ENCODE measurements at places on chromosomes 2 and 18. TPM values are rescaled to one million over a fixed set of nuclear protein-coding genes. Genes with fewer than 3 reads are reported as not detected.

LRPPRC gene
- total RNA-seq: 198 TPM

RGPD3 gene
- 0.18 TPM for total RNA-seq

GKN2 gene
- total RNA-seq: not detected

ITGAV gene
- 64.0 TPM for total RNA-seq

PSTPIP2 gene
- 18.8 TPM for total RNA-seq

SLC4A5 gene
- 0.57 TPM for total RNA-seq

YES1 gene
- total RNA-seq: 19.8 TPM

TMEM37 gene
- 0.96 TPM for total RNA-seq

DNAJC5G gene
- not detected for total RNA-seq

ALPI gene
- not detected for total RNA-seq

GRCh38 chr2:147171941-147172340 is 672.9 kb upstream of the ACVR2A start:
- H3K4me3 ChIP-seq: no peak overlapping the region
- no peak overlapping the region for H3K27ac ChIP-seq
- no peaks in the 10 kb centered on the region for H3K4me1 ChIP-seq

DNA sequence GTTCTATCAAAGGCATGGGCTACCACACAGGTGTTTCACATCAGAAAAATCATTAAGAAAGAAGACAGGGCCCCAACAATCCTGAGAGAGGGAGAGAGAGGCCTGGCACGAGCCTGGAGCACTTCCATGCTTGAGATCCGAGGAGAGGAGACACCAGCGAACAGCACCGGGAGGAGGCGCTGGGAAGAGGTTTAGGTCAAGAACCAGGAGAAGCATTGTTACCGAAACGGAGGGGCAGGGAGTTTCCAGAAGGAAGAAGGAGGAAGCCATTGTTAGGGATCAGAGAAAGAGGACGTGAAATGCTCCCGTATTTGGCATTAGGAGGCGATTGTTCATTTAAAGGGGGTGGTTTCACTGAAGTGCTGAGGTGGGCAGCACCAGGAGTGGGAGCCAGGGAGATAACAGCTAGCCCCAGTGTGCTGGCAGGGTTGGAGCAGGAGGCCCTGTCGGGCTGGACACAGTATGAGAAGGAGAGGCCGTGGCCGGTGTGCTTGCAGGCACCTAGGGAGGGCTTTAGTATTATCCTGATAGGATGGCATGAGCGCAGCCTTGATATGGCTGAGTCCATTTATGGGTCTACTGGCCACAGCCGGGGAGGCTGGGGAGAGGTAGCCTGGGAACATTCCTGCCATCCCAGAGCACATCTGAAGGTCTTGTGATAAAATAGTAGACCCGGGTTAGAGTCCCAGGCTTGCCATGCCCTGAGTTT is 244.9 kb downstream of the KLHL29 start:
- no peak overlapping the region for H3K27ac ChIP-seq
- H3K27me3 ChIP-seq: no peaks in the 10 kb centered on the region
- no peak for DNase-seq

DNA sequence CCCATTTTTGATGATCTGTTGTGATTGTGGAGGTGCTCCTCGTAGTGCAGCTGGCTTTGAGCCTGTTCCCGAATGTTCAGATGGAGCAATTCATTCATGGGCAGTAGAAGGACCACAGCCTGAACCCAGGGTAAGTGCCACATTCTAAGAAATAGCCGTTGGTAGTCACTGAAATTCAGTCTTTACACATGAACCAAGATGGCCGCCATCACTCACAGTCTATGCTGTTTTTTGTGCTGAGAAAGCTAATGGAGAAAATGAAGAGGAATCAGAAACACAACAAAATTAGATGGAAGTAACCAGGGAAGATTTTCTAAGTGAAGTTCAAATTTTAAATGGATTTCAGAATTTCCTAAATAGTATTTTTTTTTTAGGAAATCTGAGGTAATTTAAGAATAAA is 25.5 kb downstream of the DSG1 start:
- H3K4me3 ChIP-seq: no peak overlapping the region
- no peaks in the 10 kb centered on the region for H3K27me3 ChIP-seq
- no peaks in the 10 kb centered on the region for H3K36me3 ChIP-seq
- H3K27ac ChIP-seq: no peak overlapping the region

DNA sequence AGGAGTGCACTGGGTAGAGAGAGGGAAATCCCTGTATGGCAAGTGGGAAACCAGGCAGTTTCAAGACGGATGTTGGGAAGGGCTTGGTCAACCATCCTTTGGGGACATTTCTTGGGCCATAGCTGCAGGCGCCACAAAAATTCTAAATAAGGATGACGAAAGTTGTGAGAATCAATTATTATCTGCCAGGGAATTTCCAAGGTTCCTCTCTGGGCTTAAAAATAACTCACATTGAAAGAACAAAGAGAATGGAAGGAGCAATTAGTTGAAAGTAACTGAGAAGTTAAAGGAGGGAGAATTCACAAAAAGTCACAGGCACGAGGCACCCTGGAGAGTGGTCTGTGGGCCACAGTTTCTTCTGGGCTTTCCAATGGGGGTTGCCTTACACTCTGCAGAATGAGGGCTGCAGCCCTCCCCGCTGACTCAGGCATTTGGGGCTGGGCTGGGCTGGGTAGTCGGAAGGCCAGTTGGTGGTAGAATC is 195.7 kb downstream of the SMAD7 start:
- H3K36me3 ChIP-seq: peaks cover 15% of the 10 kb centered on the region
- no peak overlapping the region for H3K27ac ChIP-seq
- peaks cover 15% of the 10 kb centered on the region for H3K4me1 ChIP-seq
- DNase-seq: no peak

DNA sequence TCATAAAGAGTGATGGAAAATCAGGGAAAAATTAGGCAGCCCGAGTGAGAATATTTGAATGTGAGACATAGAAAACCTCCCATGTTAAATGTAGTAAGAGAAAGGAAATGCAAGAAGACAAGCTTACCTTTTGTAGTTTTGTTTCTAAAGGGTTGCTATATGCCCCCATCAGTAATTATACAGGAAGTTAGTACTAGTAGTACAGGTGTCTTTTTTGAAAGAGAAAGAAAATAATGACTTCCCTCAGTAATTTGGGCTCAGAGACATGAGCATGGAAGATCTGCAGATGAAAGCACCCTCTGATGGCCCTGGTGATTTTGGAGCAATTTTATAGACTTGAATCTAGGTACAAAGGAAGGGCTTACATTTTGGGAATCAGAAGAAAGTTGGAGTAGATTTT is 80.8 kb downstream of the RHBDD1 start:
- no peaks in the 10 kb centered on the region for H3K4me1 ChIP-seq
- DNase-seq: no peak
- H3K4me3 ChIP-seq: no peak overlapping the region
- H3K27me3 ChIP-seq: no peaks in the 10 kb centered on the region

GRCh38 chr2:101679037-101679726 is 18.3 kb upstream of the MAP4K4 start:
- H3K27ac ChIP-seq: no peak overlapping the region
- H3K4me3 ChIP-seq: no peak overlapping the region
- no peaks in the 10 kb centered on the region for H3K27me3 ChIP-seq
- no peaks in the 10 kb centered on the region for H3K4me1 ChIP-seq

DNA sequence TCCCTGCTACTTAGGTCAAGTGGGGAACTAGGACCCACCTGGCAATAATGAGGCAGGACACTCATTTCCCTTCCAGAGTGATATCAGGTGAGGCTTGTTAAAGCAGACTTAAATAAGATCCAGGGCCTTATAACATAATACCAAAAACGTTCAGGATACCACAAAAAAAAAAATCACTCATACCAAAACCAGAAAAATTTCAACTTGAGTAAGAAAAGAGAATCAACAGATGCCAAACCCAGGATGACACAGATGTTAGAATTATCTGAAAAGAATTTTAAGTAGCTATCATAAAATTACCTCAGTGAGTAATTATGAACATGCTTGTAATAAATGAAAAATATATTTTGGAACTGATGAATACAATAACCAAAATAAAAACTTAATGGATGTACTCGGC is 255.6 kb upstream of the OSR1 start:
- no peaks in the 10 kb centered on the region for H3K36me3 ChIP-seq
- no peak overlapping the region for H3K27ac ChIP-seq
- H3K4me1 ChIP-seq: no peaks in the 10 kb centered on the region
- no peaks in the 10 kb centered on the region for H3K27me3 ChIP-seq
- no peak overlapping the region for H3K4me3 ChIP-seq

DNA sequence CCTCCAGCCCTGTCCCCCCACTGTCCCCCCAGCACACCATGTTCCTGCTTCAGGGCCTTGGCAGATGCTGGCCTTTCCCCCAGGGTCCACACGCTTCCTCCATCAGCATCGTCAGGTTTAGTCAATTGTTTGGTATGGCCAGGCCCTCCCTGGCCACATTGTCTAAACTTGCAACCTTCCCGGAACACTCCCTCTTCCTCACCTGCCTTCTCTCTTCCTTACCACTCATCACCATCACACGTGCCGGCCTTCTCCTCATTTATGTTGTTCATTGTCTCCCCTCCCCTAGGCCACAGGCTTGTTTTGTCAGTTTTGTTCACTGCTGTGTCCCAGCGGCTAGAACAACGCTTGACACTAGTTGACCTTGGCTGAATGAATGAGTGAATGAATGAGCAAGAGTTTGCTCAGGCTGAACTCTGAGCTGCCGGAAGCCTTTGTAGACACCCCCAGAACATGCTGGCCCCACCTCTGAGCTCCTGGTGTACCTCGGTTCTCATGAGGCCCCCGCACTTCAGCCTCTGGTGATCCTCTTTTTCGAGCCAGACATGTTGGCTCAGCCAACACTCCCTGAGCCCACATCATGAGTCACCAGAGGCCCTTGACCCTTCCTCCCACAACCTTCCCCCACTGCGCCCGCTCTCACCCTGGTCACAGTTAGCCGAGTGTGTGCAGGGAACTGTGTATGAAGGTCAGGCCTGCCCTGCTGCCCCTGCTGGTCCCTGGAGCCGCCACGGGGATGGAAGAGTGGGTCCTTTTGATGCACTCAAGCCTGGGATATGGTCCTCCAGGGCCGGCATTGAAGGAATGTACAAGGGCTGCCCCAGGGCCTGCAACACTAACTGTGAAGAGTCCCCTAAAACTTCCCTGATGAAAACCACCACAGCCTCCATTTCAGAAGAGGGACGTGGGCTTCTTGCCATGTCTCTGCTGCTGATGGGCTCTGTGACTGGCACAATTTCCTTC is 57.5 kb downstream of the HS1BP3 start:
- no peak overlapping the region for H3K27ac ChIP-seq
- H3K36me3 ChIP-seq: no peaks in the 10 kb centered on the region
- peaks cover 21% of the 10 kb centered on the region for H3K4me1 ChIP-seq
- no peaks in the 10 kb centered on the region for H3K27me3 ChIP-seq
- DNase-seq: peak; percentile 56
- no peak overlapping the region for H3K4me3 ChIP-seq

DNA sequence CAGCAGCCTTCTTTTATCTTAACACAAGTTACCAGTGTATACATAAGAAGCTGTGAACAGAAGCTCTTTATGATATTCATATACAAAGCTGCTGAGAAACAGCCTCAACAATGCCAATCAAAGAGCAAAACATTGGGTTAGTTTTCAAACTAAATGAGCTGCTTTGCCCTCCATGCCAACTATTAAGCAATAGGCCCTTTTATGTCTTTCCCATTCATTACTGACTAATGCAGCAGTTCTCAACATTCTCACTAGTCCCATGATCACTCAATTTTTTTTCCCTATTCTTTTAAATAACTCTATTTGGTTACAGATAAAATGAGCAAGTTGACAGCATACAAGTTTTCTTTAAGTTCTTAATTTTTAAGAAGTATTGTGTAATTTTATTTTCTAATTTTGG is 57.9 kb upstream of the FRZB start:
- no peaks in the 10 kb centered on the region for H3K27me3 ChIP-seq
- H3K27ac ChIP-seq: peak overlapping the region; percentile 70
- H3K4me3 ChIP-seq: no peak overlapping the region
- peaks cover 50% of the 10 kb centered on the region for H3K36me3 ChIP-seq
- peaks cover 32% of the 10 kb centered on the region for H3K4me1 ChIP-seq

DNA sequence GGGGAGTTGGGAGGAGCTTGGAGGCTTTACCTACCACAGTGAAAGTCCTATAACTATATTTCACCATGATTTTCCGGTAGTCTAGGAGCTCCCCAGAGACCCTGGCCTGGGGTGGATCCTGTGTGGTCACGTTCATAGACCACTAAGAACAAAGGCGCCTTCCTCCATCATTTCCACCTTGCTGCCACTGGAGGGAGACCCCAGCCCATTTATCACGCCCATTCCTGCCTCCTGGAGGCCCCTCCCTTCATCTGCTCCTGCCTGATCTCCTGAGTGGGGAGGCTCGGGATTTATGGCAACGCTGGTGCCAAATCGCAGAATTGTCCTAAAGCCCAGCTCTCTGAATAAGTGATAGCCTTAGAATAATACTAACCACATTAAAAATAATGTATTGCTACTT is 507.6 kb upstream of the SPHKAP start:
- H3K27me3 ChIP-seq: no peaks in the 10 kb centered on the region
- no peak overlapping the region for H3K27ac ChIP-seq

- H3K27me3 ChIP-seq: no peaks in the 10 kb centered on the region
- H3K36me3 ChIP-seq: no peaks in the 10 kb centered on the region
- no peak overlapping the region for H3K27ac ChIP-seq
- H3K4me1 ChIP-seq: no peaks in the 10 kb centered on the region
- DNase-seq: no peak
Measured at GRCh38 chr2:159101755-159102489, 133.5 kb downstream of the TANC1 start.

DNA sequence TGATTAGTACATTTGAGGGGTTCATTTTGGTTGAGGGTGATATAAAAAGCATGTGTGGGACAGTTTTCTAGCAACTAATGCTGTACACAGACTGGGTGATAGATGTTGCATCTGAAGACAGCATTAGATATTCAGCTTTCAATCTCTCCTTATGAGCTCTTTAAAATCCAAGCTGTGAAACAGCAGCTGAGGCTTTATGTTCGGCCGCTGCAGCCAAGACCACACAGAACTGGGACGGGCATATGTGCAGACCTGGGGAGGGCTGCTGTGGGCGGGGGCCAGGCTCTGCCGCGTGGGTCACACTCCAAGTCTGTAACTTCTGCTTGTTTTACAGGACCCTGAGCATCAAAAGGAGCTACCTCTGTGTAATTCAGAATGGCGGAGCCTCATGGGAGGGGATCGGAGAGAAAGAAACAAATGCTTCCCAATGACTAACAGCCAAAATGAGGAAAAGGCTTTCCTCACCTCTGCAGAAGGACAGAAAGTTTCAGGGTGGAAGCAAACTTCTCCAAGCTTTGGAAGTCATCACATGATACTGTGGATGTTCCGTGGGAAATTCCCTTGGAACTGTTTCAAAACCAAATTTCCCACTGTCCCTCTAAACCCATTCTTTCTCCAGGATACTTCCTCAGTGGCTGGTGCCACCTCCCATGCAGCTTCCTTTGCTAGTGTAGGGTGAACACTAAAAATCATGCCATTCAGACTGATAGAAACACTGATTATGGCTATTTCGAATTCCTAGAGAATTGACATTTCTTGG is 711.9 kb upstream of the ID2 start:
- H3K27me3 ChIP-seq: no peaks in the 10 kb centered on the region
- DNase-seq: no peak
- no peak overlapping the region for H3K4me3 ChIP-seq

DNA sequence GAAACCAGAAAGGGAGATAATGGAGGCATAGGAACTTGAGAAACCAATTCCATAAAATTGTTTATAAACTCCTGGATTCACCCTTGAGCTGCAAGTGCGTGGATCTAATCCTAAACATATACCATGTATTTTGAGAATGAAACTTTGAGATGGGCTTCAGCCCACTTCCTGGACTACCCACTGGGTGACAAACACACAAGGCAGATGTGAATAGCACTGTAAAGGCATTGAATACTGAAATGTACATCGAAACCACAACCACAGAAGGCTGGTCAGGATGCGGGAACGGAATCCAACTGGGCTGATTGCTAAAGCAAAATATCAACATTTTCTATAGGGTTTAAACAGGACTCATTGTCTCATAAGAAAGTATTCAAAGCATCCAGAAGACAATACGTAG is 228.5 kb upstream of the ZEB2 start:
- H3K27me3 ChIP-seq: no peaks in the 10 kb centered on the region
- no peaks in the 10 kb centered on the region for H3K4me1 ChIP-seq
- no peak overlapping the region for H3K4me3 ChIP-seq
- no peaks in the 10 kb centered on the region for H3K36me3 ChIP-seq
- DNase-seq: no peak

Data from psoas muscle (tissue), 8 donors.